ENCODE measurements at places on chromosomes 6 and 20. TPM values are rescaled to one million over a fixed set of nuclear protein-coding genes. Genes with fewer than 3 reads are reported as not detected.

COX7A2 gene
- total RNA-seq, result 195 TPM

RHAG gene
- not detected for total RNA-seq

MYL9 gene
- not detected for total RNA-seq

ECT2L gene
- total RNA-seq, result not detected

SYNDIG1 gene
- total RNA-seq, result not detected

LY6G6F gene
- not detected for total RNA-seq

SAMHD1 gene
- 239 TPM for total RNA-seq

- DNase-seq, result no peak
Measured at GRCh38 chr6:134195164-134195906, 122.6 kb downstream of the SGK1 start.

GRCh38 chr6:9507136-9507895 lies 907.6 kb downstream of the TFAP2A start:
- DNase-seq, result no peak

- DNase-seq, result no peak
Measured at GRCh38 chr6:5506597-5506996, 245.3 kb downstream of the FARS2 start.

DNA sequence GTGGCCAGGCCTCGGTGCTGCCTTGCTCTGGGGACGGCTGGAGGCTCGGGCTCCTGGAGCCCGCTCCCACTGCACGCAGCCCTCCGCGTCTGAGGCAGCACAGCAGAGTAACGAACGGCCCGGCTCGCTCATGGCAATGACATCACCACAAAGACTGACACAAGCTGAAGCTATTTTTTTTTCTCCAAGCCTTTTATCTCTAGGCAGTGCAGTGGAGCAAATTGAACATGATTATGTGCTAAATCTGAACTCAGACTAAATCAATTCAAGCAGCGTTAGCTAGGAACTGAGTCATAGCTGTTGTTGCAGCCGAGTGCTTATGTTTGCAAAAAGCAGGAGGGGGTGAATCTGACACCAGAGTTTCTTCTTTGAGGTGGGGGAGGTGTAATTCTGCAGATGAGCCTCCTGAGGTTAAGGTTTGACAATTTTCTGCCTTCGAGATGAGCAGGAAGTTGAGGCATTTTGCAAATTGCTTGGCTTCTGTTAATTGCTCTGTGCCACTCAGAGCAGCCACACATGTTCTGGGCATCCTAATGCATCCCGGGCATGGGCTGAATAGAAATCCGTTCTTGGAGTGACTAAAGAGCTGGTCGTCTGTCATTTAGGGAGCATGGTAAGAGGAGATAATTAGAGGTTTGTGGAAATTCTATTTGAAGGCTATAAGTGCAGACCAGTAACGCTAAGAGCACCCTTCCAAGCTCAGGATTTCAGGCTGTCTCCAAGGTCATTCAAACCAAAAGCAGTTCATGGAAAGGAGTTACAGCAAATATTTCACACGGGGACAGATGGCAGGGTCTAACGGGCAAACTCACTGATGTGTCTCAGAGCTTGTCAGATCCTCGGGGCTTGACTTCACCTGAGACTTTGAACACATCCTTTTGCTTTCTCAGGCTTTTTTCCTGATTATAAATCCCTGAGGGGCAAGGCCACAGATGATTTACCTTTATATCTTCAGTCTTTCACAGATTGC lies 155.1 kb upstream of the ENPP5 start:
- DNase-seq, result no peak

DNA sequence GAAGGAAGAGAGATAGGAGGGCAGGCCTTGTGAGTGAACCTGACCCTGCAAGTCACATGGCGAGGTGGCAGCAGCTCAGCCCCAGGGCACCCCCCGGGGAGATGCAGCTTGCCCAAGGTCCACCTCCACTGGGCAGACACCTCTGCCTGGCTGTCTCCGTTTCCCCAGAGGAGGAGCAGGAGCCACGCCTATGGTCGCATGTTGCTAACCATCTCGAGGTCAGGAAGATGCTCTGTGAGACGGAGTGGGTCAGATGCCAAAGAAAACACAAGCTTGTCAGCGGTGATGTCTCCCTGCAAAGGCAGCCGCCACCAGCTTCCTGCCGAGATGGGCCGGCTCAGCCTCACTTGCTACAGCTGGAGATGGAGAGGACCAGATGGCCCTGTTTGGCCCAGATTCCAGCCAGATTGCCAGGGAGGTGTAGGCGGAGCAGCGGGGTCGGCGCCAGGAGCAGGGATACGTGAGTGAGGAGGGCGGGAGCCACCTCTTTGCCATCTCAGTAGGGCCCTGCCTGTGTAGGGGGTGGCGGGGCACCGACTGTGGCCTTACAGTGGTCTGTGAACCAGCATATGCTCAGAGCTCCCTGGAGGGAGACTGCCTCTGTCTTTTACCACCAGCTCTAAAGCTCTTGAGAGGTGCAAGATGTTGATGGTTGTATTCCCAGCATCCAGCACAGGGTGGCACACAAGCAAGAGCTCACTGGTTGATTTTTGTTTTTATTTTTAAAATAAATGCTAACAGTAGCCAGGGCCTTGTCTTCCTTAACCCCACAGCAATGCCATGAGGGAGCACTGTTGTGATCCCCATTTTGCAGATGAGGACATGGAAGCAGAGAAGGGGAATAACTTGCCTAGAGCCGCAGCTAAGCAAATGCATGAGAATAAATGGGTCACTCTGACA lies 42.9 kb upstream of the FAM83D start:
- DNase-seq, result no peak

- no peak for DNase-seq
Measured at GRCh38 chr6:109610590-109610989, 80.4 kb downstream of the AK9 start.

DNA sequence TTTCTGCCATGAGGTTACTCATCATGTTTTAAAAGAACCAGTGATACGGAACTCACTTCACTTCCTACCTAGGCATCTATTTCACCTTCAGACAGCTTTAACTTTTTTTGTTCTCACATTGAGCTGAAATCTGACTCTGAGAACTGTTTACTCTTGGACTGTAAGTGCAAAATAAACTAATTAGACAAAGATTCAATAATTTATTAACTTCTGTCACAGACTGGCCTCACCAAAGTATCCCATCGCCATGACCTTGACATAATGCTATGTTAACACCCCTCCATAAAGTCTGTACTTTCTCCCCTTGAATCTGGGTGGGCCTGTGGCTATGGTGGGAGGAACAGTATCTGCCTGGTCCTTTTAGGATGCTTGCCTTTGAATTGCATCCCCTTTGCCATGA lies 448.1 kb downstream of the CBLN4 start:
- DNase-seq, result no peak

DNA sequence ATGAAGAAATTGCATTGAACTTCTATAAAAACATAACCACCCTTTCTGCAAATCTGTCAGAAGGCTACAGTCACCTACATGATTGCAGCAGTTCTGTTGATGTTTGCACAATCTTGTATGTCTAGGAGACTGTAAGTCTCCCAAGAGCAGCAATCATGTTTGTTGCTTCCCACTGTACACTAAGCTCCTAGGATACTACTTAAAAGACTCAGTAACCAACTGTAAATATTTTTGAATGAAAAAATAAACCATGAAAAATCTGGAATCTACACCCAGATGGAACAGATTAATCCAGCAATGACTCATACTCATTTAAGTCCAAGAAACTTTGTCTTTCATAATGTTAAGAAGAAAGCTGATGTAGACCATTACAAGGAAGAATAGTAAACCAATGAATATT lies 168.5 kb upstream of the ATXN1 start:
- no peak for DNase-seq

- no peak for DNase-seq
Measured at GRCh38 chr6:114040871-114041270, 69.9 kb upstream of the HDAC2 start.

DNA sequence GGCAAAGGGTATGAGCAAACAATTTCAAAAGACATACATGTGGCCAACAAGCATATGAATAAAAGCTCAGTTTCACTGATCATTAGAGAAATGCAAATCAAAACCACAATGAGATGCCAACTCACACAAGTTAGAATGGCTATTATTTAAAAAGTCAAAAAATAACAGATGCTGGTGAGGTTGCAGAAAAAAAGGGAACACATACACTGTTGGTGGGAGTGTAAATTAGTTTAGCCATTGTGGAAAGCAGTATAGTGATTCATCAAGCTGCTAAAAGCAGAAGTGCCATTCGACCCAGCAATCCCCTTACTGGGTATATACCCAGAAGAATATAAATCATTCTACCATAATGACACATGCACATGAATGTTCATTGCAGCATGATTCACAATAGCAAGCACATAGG lies 6.7 kb upstream of the KHDC1L start:
- DNase-seq, result no peak

- DNase-seq, result no peak
Measured at GRCh38 chr6:163970846-163971564, 556.5 kb downstream of the QKI start.

DNA sequence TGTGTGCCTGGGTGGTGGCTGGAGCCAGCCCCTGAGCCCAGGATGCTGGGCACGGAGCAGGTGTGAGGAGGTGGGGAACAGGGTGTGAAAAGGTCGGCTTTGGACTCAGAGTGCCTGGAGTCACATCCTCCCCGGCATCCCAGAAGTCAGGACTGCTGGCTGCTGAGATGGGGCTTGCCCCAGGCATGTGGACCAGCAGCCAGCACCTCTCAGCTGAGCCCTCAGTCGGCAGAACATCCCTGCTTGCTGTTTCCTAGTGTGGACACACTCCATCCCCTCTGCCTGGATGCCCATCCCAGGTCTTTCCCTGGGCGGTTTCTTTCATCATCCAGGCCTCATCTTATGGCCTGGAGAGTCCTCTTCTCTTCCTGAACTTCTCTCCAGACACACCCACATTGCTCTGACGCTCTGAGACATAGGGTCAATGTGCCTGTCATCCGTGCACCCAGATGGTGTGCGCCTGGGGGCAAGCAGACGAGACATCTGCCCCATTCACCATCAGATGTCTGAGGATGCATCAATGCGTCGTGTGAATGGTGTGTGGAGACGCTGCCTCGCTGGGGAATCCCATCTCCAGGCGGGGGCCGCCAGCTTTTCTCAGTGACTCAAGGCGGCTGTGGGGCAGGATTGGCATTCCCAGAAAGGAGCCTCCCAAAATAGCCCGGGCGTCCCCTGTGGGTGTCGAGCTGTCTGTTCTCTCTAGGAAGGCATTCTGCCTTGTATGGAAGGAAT lies 104.2 kb downstream of the SYCP2 start:
- no peak for DNase-seq

DNA sequence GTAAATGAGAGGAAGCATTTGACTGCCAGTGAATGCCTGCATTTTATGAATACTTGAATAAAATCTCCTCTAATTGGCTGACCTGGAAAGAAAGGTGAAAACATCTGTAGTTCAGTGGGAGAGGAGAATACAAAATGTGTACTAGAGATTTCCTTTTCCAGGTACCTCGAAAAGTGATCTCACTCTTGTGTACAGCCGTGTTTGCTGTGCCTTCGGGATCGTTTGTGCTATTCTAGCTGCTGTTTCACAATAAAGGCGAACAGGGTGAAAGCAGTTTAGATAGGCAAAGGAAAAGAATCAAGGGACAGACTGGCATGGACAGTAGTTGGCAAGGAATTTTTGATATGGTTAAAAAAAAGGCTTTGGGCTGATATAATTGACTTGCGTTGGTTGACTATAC lies 112.3 kb downstream of the ARID1B start:
- no peak for DNase-seq

GRCh38 chr6:44781912-44782597 lies 394.5 kb downstream of the CDC5L start:
- no peak for DNase-seq

- no peak for DNase-seq
Measured at GRCh38 chr6:157383471-157383870, 2.5 kb downstream of the ZDHHC14 start.

GRCh38 chr6:3419624-3420272 lies 37.1 kb downstream of the SLC22A23 start:
- no peak for DNase-seq

- DNase-seq, result no peak
Measured at GRCh38 chr6:7390226-7390878, 744 bp downstream of the RIOK1 start.

DNA sequence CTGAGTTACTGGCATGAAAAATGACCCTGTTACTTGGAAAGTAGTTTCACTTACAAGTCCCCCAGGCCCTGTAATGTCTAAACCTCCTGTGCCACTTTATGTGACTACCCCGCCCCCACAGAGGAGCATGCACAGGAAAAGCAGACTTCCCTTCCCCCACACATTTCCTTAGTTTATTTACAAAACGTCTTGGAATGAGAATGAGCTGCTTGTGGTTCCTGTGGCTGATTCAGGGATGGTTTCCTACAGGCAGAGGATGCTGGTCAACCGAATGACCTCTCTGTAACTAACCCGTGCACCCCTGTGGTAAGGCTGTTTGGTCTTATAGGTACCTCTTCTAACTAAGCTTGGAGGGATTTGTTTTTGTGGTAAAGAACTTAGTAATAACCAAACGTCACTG lies 28.5 kb downstream of the RSPO3 start:
- DNase-seq, result no peak

DNA sequence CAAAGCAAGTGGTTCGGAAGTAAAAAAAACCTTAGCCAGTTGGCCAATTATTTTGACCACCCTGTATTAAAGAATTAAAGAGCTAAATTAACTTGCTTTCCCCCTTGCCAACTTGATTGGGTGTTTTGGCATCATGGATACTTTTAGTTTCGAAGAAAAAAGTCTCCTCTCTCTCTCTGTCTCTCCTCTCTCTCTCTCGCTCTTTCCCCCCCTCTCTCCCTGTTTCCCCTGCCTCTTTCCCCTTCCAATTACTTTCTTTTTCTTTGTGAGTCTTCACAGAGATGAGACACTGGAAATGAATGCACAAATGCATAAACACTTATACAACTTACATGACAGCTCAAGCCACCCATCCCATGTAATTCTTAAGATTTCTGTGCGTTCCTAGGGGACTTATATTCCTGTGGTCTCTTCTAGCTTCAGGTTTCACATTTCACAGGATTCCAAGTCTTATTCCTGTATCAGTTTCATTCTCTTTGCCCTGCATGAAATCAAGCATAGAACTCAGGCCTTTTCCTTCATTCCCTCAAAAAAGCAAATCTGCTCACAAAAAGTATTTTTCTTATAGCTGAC lies 32.9 kb upstream of the EYA4 start:
- no peak for DNase-seq

GRCh38 chr6:160355001-160355400 lies 6.8 kb downstream of the SLC22A3 start:
- DNase-seq, result no peak

- DNase-seq, result no peak
Measured at GRCh38 chr20:21280522-21281016, 22.6 kb upstream of the XRN2 start.

GRCh38 chr20:49983848-49984408 lies 1.1 kb downstream of the SNAI1 start:
- no peak for DNase-seq

Data from CD4-positive, alpha-beta T cell (primary cell).